GM12891 (cell line): ENCODE measurements at places on chromosomes 6 and 20.

GRCh38 chr6:101090281-101090680, 209.2 kb upstream of the ASCC3 start:
- no peak for DNase-seq

GRCh38 chr6:159059141-159059540, 14.3 kb upstream of the TAGAP start:
- no peak for DNase-seq

GRCh38 chr6:18432619-18433018, 45.5 kb downstream of the RNF144B start:
- no peak for DNase-seq

DNA sequence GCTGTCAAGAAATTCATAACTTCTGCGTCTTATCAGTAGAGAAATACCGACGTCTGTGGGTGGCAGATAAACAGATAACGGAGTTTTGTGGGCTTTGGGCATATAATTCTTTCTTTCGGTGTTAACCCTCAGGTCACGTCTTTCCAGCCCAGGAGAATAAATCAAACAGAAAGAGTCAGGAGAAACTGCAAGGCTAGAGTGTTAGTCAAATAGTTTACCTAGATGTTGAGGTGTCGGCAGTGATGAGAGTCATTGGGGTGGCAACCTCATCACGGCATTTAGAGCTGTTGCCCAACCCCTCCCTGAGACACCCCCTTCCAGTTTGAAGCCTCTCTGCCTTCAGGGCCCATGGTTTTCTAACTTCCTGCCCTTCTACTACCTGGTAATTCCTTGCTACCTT, 49.5 kb downstream of the ADTRP start:
- no peak for DNase-seq

DNA sequence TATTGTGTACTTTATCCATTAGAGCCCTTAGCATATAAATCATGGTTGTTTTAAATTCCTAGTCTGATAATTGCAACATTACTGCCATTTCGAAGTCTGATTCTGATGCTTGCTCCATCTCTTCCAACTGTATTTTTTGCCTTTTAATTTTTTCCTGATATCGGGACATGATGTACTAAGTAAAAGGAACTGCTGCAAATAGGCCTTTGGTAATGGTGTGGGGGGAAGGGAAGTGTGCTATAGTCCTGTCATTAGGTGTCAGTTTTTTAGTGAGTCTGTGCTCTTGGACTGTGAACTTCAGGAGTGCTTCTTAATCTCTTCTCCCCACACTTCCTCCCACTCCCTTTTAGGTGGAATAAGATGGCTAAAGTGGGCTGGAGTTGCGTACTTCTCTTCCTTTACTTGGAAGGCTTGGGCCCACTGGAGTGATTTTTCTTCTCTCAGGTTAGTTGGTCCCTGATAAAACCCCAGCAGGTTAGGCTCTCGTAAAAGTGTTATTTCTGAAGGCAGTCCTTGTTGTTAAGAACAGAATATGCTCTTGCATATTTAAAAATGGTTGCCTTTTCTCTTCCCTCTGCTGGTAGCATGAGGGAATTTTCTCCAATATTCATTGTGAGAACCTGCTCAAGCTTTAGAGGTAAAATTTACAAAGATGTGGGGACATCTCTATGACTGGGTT, 18.1 kb downstream of the STXBP5 start:
- no peak for DNase-seq

DNA sequence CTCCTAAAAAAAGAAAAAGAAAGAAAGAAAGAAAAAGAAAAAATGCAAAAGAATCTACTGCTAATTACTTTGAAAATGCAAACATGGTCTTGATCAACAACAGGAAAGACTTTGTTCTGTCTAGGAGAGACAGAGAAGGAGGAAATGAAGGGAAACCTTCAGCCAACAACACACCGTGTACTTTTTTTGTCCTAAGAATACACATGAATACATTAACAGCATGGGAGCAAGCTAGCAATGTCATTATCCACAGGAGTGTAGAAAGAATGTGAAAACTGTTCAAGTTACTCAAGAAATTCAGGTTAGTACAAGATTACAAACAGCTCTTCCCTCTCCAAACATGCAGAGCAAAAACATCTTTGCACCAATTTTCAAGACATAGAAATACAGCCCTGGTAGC, 326.3 kb downstream of the UBE3D start:
- no peak for DNase-seq

GRCh38 chr20:40493071-40493470, 196.0 kb downstream of the MAFB start:
- DNase-seq = no peak

GRCh38 chr6:118387921-118388701, 160.0 kb upstream of the PLN start:
- no peak for DNase-seq

DNA sequence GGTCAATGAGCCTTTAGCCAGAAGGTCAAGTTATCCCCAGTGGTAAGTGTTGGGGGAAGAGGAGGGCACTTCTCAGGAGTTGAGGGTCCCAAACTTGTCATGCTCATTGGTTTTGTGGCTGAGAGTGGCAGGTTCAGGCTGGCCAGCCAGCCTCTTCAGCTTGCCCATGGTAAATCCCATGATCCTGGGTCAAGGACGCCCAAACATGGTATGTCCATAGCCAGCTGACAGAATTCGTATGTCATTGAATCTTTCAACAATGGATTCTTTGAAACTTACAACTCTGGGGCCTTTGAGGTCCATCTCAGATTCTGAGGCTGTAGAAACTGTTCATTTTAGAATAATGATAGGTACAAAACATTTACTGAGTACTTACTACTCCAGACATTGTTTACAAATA, 36.1 kb upstream of the RSPO4 start:
- DNase-seq = no peak

DNA sequence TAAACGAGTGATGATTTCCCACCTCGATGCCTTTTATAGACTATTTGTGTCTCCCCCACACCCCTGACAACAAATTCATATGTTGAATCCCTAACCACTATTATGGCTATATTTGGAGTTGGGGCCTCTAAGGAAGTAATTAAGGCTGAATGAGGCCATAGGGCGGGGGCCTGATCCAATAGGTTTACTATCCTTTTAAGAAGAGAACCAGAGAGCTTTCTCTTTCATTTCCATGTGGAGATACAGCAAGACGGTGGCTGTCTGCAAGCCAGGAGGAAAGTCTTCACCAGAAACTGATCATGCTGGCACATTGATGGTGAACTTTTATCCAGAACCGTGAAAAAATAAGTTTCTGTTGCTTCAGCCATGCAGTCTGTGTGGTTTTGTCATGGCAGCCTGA, 38.9 kb upstream of the CLIC5 start:
- no peak for DNase-seq

DNA sequence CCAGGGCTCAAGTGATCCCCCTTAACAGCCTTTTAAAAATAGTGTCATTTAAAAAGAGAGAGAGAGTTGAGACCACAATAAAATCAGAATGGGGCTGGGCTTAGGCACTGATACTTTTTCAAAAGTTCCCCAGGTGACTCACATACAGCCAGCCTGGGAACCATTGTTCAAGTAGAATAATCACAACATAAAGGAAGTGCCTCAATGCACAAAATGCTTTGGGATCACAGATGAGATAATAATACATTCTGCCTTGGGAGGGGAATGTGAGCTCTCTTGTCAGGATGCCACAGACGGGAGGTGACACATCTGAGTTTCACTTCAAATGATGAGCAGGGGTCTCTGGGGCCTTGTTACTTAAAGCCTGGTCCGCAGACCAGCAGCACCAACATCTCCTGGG, 34.0 kb upstream of the GABRR1 start:
- no peak for DNase-seq

- no peak for DNase-seq
Measured at GRCh38 chr6:119350202-119350951, 816 bp upstream of the MAN1A1 start.

DNA sequence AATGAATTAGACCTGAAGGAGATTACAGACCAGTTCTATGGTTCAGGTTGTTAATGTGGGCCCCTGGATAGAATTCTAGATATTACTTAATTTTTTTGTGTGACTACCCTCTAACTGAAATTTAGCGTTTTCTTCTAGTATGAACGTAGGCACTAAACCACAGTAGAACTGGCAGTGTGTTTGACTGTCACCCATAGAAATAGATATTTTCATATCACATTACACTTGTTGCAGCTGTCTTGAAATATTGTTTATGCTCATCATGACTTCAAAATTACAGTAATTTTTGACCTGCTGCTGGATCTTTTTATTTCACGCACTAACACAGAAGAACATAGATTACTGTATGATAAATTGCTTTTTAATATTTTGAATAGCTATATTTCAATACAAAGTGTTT, 31.6 kb downstream of the E2F3 start:
- DNase-seq = no peak

DNA sequence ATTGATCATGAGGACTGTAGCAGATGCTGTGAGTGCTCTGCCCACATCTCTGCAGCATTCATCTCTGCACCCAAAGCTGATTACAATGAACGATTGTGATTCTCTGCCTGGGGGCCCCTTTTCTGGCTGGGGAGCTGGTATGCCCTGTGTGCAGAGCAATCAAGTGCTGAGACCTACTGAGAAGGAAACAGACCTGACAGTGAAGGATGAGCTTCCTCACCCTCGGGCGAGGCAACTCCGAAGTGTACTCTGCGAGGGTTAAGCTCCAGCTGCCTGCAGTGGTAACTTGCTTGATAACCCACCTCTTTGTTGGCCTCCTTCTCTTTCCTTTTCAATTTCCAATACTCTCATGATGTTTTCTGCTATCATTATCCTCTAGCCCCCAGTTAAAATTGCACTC, 289.7 kb upstream of the RNF24 start:
- DNase-seq = no peak

DNA sequence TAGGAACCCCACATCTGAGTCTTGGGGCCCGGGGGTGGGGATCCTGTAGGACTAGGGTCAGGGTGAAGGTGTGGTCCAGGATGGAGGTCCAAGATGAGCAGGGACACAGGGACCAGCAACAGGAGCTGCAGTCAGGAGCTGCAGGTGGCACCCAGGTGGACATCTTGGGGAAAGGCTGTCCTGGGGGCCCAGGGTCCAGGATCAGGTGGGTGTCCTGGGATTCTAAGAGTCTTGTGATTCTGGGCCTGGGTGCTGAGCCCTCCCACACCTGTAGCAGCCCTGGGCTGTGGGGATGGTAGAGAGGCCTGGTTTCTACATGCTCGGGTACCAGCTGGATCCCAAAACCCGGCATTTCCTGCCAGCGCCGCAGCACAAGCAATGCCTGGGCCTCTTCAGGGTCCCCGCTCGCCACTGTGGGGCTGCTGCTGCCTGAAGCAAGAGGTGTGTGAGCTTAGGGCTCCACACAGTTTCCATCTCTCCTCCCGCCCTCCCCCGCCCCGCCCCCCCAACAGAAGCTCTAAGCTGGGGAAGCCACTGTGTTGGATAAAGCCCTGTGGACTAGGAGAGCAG, 20.7 kb downstream of the ERGIC3 start:
- no peak for DNase-seq

GRCh38 chr20:40900666-40901215, 127.9 kb upstream of the TOP1 start:
- no peak for DNase-seq
